ENCODE measurements at places on chromosomes 13 and 19.

DNA sequence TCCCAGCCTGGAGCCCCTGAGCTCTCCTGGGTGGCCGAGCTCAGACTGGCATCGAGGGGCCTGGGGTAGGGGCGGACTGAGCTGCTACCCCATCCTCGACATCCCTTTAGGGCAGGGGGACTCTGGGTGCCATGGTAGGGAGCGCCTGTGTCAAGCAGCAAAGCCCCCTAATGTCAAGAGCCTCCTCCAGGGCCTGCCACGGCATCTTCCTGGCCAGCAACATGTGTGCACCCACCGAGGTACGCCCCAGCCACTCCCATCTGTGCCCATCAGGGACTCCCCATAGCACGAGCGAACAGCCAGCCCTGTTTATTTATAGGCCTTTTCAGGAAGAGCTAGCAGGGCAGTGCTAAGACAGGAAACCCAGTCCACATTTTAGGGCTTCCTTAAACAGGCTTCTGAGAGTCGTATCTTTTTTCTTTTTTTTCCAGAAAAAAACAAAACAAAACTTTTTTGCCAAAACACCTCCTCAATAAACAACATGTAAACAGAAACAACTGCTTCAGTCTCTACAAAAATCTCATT lies 14.3 kb downstream of the LRP3 start:
- no peak for DNase-seq

GRCh38 chr13:43545317-43545874 lies 241.4 kb downstream of the ENOX1 start:
- no peak for DNase-seq

DNA sequence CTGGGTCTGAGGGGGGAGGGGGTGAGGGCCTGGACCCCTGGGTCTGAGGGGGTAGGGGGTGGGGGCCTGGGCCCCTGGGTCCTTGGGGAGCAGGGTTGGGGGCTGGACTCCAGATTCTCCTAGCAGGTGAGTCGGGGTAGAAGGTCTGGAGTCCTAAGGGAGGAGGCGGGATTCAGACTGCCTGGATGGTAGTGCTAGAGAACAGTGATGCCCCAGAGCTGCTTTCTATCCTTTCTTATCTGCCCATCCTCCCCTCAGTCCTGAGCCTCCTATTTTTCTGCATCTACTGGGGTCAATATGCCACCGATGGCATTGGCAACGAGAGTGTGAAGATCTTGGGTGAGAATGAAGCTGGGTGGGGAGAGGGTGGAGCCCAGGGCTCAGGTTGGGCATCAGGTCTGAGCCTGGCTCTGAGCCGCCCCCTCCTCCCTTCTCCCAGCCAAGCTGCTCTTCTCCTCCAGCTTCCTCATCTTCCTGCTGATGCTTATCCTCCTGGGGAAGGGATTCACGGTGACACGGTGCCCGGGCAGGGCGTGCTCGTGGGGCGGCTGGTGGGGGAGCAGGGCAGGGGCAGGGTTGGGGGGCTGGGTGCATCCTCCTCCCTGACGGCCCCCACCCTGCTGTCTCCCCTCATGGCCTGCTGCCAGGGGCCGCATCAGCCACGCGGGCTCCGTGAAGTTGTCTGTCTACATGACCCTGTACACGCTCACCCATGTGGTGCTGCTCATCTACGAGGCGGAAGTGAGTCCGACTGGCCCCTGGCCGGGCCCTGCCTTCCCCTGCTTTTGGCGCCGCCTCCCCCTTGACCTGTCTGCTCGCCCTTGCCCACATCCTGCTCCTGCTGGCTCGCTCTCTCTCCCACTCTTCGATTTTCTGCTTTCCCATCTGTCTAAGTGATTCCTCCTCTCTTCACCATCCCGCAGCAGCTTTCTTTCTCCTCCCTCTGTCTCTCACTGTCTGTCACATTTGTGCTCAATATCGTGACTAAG lies 3.4 kb downstream of the TMEM145 start:
- peak; percentile 49 for DNase-seq

GRCh38 chr13:113562085-113562749 lies 22.3 kb upstream of the TFDP1 start:
- DNase-seq: peak; percentile 83

DNA sequence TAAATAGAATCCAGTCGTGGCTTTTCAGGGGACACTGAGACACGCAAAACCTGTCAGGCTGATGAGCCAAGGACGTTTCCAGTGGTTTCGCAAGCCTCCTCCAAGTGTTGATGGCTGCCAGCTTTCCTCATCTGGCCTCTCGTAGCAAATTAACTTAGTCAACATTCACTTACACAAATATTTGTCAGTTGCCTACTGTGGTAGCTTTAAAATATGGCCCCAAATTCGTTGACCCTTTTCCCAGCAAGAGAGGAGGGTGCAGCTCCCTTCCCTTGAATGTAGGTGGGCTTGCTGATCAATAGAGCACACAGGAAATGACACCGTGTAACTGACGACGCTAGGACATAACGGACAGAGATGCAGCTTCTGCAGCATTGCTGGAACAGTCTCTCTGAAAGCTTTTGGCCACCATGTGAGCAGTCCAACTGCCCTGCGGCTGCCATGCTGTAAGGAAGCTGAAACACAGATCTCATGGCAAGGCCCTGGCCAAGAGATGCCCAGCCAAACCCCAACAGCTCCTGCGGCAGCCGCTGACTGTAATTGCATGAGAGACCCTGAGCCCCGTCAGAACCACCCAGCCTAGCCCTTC lies 5.5 kb upstream of the RANBP3 start:
- no peak for DNase-seq

DNA sequence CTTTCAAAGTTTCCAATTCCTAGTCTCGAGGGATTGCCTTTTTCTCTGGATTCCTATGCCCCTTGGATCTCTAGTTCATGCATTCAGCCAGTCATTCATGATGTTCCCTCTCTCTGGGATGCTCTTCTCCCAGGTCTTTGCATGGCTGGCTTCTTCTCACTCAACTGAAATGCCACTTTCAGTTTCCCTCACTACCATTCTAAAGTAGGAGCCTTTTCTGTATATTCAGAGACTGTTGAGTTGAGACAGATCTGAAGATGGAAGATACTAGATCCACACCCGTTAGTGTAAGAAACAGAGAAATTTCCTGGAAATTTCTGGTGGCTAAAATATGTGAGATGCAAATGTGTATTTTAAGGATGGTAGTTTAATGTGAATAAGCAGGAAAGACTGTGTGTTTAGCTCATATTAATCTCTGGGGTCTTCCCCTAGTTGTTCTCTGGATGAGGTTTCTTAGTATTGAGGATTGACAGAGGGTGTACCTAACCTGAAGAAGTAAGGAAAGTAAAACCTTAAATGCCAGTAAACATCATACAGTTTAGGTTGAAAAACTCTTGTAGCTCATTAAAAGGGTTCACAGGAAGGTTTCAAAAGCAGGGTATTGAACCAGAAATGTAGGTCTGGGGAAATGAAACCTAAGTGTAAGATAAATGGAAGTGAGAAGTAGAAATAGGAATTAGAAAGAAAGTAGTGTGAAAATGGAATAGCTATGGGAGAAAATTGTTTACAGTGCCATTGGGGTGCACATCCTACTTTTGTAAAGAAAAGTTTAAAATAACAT lies 331.3 kb downstream of the NDFIP2 start:
- DNase-seq: no peak

GRCh38 chr13:110830331-110830730 lies 84.5 kb downstream of the ANKRD10 start:
- no peak for DNase-seq

DNA sequence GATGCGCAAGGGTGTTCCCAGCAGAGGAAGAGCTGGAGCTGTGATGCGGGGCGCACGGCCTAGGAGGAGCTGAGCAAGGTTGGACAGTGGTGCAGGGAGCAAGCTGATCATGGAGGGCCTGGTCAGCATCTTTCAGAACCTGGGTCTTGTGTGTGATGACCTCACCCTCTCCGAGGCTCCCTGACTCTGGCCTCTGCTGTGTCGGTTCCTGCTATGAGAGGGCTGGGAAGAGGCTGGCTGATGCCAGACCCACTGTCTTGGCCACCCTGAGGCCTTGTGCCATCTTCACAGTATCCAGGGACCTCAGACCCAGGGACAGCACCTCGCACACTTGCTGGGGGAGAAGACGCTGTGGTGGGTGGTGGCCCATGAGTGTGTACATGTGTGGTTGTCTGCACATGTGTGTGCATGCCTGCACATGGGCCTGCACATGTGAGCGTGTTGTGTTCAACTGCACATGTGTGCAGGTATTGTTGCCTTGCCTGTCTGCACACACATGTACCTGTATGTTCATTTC lies 16.5 kb upstream of the C13orf46 start:
- no peak for DNase-seq

- DNase-seq: no peak
Observed at GRCh38 chr19:18931316-18932162, 9.5 kb downstream of the HOMER3 start.

DNA sequence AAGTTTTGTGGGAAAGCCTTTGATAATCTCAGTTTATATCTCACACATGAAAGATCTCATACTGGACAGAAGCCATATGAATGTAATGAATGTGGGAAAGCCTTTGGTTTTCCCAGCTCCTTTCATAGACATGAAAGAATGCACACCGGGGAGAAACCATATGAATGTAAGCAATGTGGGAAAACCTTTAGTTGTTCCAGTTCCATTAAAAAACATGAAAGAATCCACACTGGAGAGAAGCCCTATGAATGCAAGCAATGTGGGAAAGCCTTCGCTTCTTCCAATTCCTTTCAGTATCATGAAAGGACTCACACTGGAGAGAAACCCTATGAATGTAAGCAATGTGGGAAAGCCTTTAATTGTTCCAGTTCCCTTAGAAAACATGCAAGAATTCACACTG lies 54.8 kb downstream of the ZNF627 start:
- DNase-seq: no peak

- no peak for DNase-seq
Observed at GRCh38 chr19:1752757-1753728, at the start of gene ONECUT3. Gene ONECUT3 (plus strand): TSS chr19:1753506. CDS start chr19:1753663, 157 bp downstream.

DNA sequence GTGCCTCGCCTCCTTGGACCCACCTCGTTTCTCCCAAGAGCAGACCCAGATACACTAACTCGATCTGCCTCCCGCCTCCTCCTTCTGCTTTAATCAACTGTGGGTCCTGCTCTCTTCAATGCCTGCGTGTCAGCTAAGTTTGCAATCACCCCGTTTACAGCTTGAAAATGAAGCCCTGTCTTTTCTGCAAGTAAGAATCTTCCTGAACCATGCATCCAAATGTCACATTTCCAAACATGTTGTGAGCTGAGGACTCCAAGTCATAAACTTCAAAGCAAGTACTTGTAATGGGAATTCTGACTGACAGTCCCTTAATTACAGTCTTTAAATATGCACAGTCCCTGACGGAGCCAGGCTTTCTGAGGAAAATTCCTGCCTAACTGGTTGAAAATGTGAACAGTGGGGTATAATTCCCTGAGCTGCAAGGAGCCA lies 154.9 kb upstream of the UQCRFS1 start:
- no peak for DNase-seq

DNA sequence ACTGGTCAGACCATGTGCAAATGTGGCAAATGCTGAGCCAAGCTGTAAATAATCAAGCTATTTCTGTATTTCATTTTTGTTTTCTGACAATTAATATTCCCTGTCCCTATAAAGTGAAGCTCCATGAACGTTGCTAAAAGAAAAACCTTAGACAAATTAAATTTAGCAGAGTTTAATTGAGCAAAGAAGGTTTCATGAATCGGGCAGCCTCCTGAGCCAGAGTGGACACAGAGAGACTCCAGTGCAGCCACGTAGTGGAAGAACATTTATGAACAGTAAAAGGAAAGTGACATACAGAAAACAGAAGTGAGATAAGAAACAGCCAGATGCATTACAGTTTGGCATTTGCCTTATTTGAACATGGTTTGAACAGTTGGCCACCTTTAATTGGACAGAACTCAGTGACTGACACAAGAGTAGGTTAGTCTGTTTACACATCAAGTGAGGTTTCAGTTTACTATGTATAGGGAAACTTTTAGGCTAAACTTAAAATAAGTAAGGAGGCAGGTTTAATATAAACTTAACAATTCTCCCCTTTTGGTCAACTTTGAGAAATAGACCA lies 69.7 kb downstream of the UFM1 start:
- DNase-seq: no peak

DNA sequence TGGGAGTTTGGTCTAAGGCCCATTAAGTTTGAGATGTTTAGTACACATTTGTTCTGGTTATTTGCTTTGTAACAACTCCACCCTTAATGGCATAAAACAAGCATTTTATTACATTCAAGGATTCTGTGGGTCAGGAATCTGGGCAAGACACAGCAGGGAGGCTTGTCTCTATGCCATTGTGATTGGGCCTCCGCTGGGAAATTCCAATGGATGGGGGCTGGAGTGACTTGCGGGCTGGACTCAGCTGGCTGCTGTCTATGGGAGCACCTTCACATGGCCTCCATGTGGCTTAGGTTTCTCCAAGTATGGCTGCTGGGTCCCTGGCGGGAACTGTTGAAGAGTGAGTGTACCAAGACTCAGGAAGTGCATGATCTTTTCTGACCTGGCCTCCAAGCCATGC lies 159.0 kb downstream of the PAN3 start:
- no peak for DNase-seq

DNA sequence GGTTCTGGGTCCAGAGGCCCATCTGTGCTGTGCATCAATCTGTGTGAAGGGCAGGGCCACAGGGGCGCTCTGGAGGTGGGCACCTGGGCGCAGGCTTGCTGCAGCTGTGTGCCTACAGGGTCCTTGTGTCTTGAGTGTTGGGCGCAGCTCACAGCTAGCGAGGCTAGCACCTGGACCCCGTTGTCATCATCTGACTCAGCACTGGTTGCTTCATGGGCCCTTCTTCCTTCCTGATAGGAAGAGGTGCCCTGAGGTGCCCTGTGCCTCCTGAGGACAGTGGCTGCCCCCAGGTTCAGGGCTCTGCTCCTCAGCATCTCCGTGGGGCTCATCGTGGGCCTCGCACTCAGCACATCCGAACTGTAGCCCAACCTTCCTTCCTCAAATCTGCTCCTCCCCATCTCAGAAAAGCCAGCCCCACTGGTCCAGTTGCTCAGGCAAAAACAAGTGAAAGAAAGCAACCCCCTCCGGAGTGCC lies 54.8 kb downstream of the GATAD2A start:
- no peak for DNase-seq

DNA sequence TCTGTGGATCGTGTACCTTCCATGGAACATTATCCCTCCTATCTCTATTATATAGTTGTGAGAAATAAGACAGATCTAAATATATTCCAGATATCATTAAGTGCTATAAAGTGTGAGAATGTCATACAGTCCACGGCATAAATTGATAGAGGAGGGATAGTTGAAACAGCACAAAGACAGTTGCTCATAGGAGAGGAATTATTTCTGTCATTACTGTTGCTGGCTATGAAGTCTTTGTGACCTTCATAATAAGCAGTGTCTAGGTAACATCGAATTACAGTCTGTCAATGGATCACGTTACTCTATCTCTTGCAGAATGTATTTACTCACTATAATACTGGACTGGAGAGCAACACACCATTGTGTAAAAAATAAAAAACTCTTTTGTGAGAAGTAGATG lies 671.5 kb upstream of the PCDH20 start:
- DNase-seq: no peak
